ENCODE measurements at places on chromosomes 11 and 22.

DNA sequence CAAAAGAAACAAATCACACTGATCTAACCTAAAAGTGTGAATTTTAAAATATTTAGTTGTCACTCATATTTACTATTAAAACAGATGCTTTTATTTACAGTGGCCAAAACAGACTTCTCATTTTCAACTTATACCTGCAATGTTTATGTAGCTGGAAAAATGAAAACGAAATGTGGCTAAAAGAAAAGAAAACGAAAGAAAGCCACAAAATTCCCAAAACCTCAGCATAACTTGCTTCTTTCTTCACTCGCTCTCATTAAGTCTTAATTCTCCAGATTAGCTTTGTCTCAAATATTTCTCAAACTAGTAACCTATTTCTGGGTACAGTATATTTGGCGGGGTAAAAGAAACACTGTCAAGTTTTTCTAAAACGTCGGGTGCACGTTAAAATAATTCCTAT, 693 bp downstream of the CSTF3 start:
- DNase-seq, result no peak

- peak; percentile 35 for DNase-seq
These were observed 21.2 kb upstream of the TRIM44 start for GRCh38 chr11:35641171-35641897.

GRCh38 chr22:30208631-30209603, 37.6 kb downstream of the LIF start:
- DNase-seq, result no peak

DNA sequence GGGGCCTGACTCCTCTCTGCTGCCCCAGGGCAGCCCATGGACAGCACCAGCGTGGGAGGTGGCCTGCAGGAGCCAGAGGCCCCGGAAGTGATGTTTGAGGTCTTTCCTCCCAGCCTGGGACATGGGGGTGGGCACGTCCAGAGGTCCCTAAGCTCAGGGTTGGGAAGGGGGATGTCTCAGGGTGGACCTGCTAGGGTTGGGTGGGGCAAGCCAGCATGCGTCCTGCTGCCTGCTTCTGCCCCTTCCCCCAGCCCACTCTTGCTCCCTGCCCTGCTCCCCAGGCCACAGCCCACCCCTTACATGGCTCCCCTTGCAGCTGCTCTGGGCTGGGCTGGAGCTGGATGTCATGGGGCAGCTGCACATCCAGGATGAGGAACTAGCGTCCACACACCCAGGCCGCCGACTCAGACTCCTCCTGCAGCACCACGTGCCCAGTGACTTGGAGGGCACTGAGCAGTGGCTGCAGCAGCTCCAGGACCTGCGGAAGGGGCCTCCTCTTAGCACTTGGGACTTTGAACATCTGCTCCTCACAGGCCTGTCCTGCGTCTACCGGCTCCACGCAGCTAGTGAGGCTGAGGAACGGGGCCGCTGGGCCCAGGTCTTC, 1.3 kb downstream of the FAM180B start:
- no peak for DNase-seq

DNA sequence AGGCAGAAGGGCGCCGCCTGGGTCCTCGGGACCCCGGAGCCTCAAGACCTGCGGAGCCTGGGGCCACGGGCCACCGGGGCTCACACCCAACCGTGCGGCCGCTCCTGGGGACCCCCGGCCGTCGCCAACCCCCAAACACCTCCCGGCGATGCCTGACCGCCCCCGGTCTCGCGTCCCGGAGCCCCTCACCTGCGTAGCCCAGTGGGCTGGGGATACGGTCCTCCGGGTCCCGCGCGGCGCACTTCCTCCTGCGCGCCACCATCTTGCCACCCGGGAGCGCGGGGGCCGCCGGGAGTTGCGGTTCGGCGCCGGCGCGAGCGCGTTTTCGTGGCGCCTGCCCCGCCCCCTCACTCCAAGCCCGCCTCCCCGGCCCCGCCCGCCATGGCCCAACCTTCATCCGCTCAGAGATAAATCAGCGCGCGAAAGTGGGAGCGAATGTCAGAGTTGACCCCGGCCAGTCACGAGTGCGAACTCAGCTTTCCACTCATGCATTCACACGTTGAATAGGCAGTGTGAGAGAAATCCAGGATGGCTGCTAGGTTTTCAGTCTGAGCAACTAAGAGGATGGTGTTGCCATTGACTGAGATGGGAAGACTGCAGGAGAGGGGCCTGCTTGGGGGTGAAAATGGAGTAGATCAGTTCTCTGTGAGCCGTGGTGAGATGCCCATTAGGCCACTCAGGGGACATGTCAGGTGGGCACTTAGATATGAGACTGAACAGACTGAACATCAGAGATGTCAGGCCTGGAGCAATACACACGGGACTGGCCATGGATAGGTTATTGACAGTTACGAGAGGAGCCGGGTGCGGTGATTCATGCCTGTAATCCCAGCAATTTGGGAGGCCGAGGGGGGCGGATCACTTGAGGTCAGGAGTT, at the start of gene RRP7A:
Gene RRP7A (minus strand): TSS at position 272 of the 877 bp plus-strand sequence. CDS start 10 bp downstream, at position 262.
- peak; percentile 84 for DNase-seq

Measured in cardiac muscle cell (in vitro differentiated cells and primary cell).